CD4-positive, alpha-beta T cell treated with Interleukin-15 for 1 hour (primary cell): ENCODE measurements at places on chromosomes 5 and 9.
A peak's percentile ranks its signal among the peaks of the same experiment; 100 is the strongest.

DNA sequence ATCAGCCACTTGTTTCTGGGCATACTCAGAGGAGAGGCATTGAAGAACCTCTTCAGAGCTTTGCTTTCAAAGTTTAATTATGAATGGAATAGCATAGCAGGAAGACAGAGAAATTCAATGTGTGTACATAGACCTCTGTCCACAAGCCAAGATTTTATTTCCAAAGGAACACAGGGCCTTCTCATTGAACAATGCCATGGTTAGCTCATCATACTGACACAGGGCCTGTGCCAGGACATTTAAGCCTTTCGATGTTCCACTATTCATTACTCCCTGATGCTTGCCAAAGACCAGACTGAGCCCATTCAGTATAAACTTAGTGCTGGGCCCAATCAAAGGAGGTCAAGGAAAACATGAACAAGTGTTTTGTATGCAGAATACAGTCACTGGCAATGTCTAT, 280.8 kb downstream of the FBXL17 start:
- no peak for DNase-seq

DNA sequence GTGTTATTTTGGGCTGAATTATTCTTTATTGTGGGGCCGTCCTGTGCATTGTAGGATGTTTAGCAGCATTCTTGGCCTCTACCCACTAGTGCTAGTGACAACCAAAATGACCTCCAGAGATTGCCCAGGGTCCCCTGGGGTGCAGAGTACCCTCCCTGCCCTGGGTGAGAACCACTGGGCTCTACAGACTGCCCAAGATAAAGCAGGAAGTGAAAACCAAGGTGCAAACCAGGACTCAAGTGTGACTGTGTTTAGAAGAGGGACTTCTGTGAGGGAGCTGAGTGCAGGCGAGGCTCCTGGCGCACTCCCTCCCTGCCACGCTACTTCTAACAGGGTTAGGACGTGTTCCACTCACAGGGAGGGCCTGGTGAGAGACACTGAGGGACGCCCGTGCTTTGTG, 41.6 kb downstream of the USP20 start:
- DNase-seq = no peak

- no peak for DNase-seq
Observed at GRCh38 chr5:180141068-180141660, 67.8 kb downstream of the RASGEF1C start.

- DNase-seq = peak; percentile 89
Observed at GRCh38 chr5:172110921-172111851, 76.8 kb downstream of the STK10 start.
